ENCODE measurements at places on chromosomes 12 and 14.

GRCh38 chr12:26704214-26704613 is 128.8 kb downstream of the ITPR2 start:
- DNase-seq = no peak

DNA sequence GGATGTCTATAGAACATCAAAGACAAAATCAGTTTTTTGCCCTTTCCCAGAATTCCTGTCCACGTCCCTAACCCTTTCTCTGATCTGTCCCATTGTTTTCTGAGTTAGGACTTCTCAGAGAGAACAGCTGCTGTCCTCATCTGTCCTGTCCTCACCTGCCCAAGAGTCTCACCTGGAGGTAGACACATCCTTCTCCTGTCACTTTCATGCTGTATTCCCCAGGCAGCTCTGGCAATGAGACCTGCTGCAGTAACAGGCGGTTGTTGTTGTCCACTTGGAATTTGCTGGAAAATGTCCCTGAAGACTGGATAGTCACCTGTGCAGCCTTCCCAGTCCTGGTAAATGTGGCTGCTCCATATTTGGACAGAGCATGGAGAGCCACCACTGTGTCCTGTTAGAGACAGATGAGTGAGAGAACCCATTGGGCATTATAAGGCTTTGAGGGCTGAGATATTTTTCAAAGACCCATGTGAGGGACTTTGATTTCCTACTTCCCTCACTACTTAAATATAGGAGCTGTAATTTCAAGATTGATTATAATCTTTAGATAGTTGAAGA is 43.2 kb downstream of the A2M start:
- no peak for DNase-seq

GRCh38 chr12:9897535-9897934 is 16.2 kb downstream of the KLRF2 start:
- DNase-seq = no peak

DNA sequence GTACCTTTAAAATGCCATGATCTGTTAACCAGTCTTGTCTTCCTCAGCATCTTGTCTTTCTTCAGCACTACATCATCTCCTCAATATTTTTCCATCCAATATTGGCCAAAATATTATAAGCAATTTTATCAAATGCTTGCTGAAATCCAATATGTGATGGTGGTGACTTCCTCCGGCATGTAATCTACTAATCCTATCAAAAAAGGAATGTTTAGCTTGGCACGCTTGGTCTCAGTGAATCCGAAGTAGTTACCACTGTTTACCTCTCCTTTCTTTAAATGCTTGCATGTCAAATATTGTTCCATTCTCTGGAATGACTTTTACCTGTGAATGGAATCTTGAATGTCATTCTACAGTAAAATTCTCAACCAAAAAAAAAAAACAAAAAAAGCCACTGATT is 72.3 kb upstream of the EEA1 start:
- DNase-seq = no peak

- peak; percentile 40 for DNase-seq
Measured at GRCh38 chr12:120225852-120226640, 25.1 kb upstream of the RPLP0 start.

DNA sequence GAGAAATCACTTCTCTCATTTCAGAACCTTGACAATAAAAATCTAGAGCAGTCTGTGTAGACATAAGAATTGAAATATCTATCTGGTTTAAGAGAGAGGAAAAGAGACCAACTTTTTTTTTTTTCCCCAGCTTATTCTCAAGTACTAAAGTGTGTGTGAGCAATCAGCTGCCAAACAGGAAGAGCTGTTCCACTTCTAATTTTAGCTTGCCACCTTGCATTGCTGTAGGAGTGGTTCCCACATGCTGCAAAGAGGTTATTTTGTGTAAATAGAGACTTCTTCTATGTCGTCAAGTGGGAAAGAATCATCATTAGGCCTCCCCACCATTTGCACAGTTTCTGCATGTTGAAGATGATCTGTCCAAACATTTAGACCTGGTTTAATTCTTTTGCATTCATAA is 142.6 kb downstream of the NPAS3 start:
- no peak for DNase-seq

GRCh38 chr14:75487155-75487671 is 35.1 kb upstream of the BATF start:
- DNase-seq = peak; percentile 44

DNA sequence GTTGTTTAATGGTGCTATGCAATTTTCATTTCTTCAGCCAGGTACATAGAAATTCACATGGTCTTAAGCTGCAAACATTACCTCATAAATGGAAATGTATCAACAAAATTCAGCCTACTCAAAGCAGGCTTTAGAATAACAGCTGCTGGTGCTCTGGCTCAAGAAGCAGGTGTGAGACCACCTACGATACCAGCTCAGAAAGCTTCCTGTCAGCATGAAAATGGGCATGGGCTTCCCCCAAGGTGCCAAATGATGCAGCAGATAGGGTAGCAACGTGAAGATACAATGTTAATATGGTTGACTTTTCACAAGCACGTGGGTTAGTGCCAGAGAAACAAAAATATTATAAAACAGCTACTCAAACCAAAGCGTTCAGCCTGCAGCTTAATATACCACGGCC is 343.4 kb upstream of the PRICKLE1 start:
- DNase-seq = no peak

- DNase-seq = no peak
Measured at GRCh38 chr14:69378274-69378673, 19.8 kb downstream of the ERH start.

DNA sequence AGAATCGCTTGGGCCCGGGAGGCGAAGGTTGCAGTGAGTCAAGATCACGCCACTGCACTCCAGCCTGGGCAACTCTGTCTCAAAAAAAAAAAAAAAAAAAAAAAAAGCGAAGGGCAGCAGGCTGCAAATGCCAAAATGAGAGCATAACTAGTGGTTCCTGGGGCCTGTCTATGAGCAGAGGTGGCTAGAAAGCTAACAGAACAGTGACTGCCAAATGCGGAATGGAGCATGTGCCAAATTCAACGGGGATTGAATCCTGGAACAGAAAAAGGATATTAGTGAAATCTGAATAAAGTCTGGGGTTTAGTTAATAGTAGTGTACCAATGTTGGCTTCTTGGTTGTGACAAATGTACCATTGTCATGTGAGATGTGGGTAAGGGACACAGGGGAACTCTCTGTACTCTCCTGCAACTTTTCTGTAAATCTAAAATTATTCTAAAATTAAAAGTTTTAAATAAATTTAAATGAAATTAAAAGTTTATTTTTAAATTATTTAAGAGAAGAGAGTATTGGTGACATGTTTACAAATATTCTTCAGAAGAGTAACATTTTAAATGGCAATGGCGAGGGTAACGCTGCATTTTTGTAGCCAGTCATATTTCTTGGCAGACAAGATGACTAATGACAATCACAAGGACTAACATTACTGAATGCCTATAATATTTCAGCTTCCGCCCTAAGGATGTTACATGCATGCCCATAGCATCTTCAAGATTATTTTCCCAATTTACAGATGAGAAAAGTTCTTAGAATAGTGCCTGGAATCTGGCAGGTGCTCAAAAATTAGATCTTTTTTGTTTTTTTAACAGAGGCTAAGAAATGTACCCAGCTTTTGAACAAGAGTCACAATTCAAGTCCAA is 28.9 kb upstream of the NUDT4 start:
- no peak for DNase-seq

DNA sequence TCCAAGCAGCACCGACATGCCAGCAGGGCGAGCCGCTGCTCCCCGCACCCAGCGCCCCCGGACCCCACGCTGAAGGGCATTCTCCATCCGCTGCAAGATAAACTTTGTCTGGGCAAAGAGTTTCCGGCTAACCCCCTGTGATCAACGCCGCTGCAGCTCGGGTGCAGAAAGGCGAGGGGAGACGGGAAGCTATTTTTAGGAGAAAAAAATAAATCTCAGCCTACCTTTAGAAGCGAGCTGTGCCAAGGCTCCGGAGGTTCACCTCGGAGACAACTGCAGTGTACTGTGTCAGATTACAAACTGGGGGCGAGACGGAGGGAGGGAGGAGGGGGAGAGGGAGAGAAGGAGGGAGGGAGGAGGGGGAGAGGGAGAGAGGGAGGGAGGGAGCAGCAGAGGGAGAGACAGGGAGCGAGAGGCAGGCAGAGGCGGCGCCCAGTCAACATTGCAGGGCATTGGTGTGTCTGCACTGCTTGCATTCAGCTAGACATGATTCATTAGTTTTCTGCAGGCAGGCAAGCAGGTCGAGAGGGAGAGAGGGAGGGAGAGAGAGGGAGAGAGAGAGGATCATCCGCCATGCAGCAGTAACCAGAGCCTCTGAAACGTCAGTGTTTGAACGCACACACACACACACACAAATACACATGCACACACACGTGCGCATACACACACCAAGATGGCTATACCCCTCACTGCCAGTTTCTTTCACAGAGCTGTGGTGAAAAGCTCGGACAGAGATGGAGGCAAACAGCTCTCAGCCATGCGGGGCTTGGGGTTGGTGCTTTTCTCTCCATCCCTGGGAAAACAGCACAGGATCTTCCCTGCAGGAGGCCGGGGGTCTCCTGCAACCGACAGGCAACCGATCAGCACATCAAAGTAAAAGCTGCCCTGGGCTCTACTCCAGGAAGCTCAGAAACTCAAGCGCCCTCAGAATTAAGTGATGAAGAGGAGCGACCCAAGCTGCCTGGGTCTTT is at the start of gene RIMBP2:
RIMBP2 (minus strand) TSS at position 302 of the 971 bp plus-strand sequence. CDS start 237,286 bp downstream, outside the sequence.
- DNase-seq = no peak

DNA sequence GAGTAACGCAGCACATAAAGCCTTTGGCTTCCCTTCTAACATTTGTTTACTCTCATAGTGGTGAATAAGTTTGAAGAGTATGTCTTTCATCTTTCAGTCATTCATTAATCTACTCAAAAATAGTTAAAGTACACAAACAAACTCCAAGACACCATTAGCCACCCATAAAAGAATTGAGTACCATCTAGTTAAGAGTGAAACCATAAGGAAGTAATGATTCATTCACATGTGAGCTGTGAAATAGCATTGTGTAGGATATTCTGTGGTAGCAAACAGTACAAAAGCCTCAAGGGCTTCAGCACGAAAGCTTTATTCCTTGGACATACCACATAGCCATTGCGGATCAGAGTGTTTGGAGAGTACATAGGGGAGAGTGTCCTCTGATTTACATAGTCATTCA is 13.9 kb downstream of the SYT1 start:
- no peak for DNase-seq

GRCh38 chr14:59330455-59330854 is 134.7 kb downstream of the GPR135 start:
- DNase-seq = no peak

GRCh38 chr12:93896427-93896826 is 219.3 kb downstream of the CRADD start:
- no peak for DNase-seq

DNA sequence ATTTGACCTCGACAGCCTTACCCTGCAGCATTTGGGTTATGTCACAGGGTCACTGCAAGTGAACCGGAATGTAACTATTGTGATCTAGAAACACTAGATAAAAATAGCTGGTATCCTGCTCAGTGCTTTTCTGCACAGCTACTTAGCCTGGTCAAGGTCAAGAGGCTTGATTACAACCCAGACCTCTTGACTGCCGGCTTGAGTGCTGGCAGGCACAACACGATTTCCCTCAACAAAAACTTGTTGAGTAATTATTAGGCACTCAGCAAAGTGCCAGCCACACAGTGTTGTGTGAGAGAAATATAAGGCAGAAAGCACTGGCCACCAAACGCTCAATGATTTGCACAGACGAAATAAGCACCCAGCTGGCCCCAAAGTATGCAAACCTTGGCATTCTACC is 156.7 kb downstream of the NUAK1 start:
- no peak for DNase-seq

- no peak for DNase-seq
Measured at GRCh38 chr12:75981247-75982168, 50.1 kb downstream of the PHLDA1 start.

DNA sequence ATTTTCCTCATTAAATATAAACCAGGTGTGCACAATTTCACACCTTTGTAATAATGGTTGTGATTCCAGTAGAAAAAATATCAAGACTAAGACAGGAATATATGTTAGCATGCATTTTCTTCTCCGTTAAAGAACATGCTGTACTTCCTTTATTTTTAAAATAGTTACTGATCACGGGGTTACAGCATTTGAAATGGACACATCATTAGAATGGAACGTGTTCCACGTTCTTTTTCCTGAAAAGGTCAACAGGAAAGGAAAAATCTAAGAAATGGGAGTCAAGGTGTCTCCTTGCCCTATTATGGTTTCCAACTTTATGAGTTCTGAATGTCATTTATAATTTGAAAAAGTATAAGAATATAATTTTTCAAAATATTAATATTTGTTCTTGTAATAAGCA is 1325.7 kb downstream of the SLC16A7 start:
- no peak for DNase-seq

DNA sequence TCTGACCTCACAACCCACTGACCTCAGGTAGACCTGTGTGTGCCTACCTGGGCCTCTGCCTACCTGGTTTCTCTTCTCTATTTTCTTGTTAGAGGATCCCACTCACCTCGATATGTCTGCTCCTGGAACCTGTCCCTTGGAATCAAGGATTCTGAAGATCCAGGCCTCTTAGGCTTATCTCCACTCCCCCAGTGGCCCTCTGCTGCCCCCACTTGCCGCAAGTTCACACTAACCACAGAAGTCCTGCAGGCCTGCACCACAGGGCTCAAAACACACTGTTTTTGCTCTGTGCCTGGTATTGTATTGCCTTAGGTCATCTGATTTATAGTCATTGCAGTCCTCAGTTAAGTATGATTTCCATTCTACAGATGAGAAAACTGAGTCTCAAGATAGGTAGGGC is 15.3 kb upstream of the NRXN3 start:
- DNase-seq = no peak

- no peak for DNase-seq
Measured at GRCh38 chr12:14803830-14804160, 325 bp downstream of the C12orf60 start.

GRCh38 chr14:44286201-44286600 is 220.9 kb downstream of the FSCB start:
- DNase-seq = no peak

DNA sequence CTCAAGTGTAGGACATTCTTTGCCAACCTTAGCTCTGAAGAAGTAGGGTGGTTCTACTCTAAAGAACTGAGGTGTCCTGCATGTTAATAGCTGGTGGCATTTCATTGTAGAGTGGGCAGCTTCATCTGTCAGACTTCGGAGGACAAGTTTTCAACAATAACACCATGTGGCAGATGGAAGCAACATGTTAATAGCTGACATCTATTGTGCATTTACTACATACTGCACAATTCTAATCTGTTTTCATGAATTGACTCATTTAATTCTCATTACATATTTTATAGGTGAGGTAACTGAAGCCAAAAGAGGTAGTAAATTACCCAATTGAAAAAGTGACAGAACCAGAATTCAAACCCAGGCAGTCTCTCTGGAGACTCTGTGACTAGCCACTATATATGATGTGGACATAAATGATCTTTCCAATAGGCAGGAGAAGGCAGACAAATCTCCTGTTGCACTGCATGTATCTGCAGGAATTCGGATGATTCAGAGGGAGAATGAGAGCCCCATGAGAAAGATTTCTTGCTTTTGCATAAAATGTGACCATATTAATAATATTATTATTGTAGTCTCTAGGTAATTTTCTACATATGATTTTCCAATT is 137.2 kb upstream of the E2F7 start:
- DNase-seq = no peak

Data from activated CD8-positive, alpha-beta T cell treated with anti-CD3 and anti-CD28 coated beads, Interleukin-2, amount 10 ng/mL, durations not matched to agents 7 days and 5 days (primary cell).